ENCODE measurements at places on chromosomes 4 and X.
A peak's percentile ranks its signal among the peaks of the same experiment; 100 is the strongest.

DNA sequence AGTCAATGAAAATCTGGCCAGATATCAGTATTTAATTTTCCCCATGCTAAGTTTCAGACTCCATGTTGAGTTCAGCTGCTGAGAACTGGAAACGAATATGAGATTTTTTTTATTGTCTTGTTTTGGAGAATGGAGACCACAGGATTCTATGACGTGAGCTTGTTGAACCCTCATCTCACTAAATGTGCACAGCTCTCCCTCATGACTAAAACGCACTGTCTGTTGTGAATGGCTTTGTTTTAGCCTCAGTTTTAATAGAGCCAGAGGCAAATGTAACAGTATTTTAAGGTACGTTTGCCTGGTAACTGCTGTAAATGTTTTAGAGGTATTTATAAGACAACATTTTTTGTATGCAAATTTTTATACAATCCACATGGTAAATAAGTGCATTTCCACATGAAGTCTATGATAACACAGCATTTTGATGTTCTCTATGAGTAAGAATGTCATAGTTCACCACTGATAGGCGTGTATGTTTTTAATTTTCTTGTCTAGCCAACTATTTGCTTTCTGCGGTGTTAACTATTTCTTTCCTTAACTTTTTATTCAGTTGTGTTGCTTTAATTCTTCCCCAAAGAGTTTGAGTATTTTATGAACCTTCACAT, 1159.3 kb upstream of the TENM3 start:
- no peak for DNase-seq

GRCh38 chr4:53804719-53805118, 213.4 kb upstream of the LNX1 start:
- DNase-seq: no peak

DNA sequence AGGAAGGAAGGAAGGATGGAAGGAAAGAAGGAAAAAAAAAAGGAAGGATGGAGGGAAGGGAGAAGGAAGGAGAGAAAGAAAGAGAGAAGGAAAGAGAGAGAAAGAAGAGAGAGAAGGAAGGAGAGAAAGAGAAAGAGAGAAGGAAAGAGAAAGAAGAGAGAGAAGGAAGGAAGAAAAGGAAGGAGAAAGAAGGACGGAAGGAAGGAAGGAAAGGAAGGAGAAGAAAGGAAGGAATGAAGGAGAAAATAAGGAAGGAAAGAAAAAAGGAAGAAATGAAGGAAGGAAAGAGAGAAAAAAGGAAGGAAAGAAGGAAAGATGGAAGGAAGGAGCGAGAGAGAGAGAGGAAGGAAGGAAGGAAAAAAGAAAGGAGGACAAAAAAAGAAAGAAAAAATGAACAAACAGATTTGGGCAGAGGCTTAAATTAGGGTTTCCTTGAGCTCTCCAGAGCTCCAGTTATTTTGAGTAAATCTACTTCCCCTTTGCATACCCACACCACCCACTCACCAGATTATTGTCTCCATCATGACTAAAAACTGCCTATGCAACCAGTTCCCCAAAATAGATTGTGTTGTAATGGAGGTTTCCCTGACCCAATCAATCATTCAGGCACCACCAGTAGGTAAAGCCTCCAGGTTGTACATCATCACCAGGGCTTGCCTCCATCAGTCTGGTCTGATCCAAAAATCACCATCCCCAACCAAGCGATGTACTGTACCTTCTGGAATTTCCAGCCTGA, 1722.9 kb upstream of the PCDH10 start:
- DNase-seq: no peak

DNA sequence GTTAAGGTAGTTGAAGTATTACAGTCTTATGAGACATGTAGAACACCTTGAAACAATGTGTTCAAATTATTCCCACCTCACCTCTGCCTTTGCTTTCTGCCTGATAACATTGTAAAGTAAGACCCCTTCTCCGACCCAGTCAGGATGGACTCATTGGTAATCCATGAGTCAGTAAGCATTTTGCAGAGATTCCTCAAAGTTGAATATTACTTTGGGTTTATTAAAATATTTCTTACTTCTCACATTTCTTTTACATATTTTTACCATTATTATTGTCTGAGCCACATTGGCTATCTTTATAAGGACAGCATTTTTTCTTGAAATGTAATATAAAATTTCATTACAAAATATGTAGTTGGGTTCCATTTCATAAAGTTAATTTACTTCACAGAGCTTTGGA, 201.6 kb downstream of the BMPR1B start:
- no peak for DNase-seq

DNA sequence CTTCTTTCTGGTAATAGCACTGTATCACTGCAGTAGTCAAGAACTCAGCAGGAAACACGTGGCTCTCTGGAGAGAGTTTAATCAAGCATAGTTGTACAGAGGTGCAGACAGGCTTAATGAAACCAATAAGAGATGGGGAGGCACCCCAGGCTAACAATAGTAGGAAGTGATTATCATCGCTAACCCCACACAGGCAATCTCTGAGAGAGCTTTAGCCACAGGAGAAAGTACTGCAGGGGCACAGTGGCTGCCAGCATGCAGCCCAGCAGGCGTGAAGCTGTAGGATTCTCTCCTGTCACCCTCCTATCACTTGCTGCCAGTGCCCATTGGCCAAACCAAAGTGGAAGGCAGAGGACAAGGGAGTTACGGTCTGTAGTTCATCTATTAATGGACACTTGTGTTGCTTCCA, 450.0 kb upstream of the RASGEF1B start:
- no peak for DNase-seq

DNA sequence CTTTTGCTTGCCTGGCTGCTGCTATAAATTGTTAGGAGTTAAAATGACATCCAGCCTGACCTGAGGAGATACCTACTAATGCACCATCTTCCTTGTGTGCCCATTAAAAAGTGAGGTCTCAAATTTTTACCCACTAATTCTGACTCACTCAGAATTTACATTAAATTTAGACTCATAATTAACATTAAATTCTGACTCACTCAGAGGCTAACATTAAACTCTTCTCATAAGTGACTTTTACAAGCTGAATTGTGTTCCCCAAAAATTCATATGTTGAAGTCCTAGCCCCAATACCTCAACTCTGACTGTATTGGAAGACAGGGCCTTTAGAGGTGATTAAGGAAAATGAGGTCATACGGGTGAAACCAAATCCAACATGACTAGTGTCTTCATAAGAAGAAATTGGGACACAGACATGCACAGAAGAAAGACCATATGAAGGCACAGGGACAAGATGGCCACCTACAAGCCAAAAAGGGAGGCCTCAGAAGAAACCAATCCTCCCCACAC, 11.8 kb downstream of the CASP6 start:
- DNase-seq: no peak

DNA sequence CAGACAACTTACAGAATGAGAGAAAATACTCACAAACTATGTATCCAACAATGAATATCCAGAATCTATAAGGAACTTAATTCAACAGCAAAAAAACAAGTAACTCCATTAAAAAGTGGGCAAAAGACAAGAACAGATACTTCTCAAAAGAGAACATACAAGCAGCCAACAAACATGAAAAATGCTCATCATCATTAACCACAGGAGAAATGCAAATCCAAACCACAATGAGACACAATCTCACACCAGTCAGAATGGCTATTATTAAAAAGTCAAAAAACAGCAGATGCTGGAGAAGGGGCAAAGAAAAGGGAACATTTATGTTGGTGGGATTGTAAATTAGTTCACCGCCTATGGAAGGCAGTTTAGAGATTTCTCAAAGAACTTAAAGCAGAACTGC, 150.3 kb downstream of the FGF16 start:
- DNase-seq: no peak

DNA sequence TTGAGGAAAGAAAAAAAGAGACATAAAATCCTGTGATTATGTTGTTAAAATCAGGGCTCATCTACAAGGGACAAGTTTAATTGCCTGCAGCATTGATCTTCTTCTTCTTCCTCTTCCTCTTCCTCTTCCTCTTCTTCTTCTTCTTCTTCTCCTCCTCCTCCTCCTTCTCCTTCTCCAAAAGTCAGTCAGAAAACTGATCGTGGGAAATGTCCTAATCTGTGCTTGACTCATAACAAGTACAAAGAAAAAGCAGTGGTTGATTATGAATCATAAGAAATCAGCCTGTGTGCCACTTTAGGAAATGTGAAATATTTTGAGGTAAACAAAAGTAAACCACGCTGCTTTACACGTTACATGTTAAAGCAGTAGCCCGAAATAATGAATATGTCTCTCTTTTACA, 2.7 kb upstream of the ATP10D start:
- DNase-seq: no peak

DNA sequence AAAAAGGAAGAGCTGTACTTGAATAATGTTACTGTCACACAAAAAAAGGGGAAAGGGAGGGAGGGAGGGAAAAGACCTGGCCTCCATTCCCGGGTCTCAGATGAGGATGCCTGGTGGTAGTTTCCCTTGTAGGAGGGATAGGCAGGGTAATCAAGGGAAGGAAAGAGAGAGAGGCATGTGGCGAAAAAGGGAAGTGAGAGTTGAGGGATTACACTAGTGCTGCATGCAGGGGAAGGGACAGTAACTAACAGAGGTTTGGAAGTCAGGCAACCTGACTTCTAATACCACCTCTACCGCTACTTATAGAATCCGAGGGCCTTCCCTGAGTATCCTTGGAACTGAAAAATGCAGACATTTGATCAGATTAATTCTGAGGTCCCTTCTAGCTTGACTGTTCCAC, 821.7 kb upstream of the FTHL17 start:
- no peak for DNase-seq

DNA sequence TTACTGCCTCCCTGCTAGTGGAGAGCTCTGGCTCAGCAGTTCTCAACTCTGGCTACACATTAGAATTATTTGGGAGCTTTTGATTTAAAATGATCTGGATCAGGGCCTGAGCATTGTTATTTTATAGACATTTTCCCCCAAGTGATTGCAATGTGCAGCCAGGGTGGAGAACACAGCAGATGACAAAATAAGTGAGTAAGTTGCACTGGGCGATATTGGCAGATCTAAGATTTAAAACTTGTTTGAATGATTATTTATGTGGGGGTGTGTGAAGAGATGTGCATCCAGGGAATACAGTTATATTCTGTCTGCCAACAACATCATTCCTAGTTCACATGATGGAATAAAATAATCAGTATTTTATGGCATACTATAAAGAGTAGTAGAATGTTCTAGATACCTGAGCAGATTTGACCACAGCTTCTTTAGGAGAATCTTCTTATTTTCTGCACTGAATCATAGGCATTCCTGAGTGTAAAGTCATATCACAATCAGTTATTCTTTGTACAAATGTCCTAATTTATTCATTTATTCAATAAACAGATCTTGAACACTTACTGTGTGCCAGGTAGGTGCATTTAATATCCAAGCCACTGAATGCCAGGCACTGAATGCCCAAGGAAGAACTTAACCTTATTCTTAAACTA, 123.9 kb downstream of the UCHL1 start:
- no peak for DNase-seq

GRCh38 chr4:186536285-186536684, 19.1 kb downstream of the MTNR1A start:
- DNase-seq: no peak

DNA sequence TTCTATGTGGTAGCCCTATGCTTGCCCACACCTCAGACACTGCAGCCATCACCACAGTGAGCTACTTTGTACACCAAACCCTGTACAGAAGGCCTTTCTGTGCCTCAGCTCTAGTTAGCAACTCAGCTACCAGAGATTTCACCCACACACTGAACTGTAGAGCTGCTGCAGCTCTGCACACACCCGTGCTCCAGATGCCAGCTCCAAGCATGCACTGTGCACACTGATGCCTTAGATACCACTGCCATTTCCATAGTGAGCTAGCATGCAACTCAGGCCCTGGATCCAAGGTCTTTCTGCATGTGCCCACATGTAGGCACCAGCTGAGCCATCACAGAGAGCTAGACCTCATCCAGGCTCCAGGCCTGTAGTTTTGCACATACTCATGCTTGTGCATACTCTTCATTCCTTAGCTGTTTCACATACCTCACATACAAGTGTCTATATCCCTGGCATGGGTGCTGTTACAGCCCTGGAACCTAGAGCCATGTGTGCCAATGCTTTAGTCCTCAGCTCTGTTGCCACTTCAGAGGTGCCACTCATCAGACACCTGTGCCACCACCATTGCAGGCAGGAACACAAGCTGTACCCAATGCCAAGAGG, 423.5 kb upstream of the NDST3 start:
- DNase-seq: no peak

GRCh38 chr4:100823066-100823992, 305.5 kb upstream of the EMCN start:
- DNase-seq: peak; percentile 0

Measured in activated CD8-positive, alpha-beta memory T cell treated with anti-CD3 and anti-CD28 coated beads for 48 hours (primary cell).